Hypothalamus (tissue), 51 donors: ENCODE measurements at places on chromosomes 3 and 15.

DNA sequence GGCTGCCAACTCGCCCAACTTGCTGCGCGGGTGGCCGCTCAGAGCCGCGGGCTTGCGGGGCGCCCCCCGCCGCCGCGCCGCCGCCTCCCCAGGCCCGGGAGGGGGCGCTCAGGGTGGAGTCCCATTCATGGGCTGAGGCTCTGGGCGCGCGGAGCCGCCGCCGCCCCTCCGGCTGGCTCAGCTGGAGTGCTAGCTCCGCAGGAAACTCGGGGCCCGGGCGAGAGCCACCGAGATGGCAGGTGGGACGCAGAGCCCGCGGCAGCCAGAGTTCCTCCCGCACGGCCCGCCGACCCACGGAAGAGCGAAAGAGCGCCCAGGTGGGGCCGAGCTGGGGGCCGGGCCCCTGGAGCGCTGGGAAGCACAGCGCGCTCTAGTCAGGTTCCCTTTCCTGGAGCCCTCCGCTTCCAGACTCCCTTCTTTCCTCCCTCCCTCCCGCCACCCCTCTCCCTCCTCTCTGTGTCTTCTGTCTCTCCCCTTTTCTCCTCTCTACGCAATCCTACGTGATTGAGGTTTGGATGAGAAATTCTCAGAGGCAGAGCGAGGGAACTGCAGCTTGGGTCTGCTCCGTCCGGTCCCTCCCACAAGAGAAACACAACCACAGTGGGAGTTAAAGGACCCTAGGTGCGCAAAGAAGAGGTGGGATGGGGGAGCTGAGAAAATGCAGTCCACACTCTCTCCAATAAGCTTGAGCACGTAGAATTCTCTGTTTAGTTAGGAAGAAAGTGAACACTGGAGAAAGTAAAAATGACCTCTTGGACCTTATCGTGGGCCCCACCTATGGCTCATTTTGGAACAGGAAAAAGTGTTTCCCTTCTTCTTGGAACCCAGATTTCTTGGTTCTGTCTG lies 317.3 kb downstream of the FGF12 start:
- DNase-seq, result no peak

DNA sequence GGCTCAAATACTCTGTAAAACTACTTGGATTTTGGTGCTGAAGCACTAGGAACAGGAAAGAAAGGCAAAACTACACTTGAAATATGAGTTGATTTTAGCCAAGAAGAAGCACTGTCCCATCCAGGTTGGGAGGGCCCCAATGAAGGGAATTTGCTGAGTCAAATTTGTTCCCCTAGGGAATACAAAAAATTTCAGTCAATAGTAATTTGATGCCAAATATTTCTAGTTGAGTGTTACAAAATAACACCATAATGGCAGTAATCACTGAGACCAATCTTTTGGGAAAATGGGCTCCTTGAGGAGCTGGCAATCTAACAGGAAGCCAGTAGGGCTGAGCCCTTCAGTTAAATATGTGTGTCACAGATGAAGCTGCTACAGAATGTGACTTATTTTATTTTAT lies 896.9 kb downstream of the DIPK2A start:
- DNase-seq, result no peak

DNA sequence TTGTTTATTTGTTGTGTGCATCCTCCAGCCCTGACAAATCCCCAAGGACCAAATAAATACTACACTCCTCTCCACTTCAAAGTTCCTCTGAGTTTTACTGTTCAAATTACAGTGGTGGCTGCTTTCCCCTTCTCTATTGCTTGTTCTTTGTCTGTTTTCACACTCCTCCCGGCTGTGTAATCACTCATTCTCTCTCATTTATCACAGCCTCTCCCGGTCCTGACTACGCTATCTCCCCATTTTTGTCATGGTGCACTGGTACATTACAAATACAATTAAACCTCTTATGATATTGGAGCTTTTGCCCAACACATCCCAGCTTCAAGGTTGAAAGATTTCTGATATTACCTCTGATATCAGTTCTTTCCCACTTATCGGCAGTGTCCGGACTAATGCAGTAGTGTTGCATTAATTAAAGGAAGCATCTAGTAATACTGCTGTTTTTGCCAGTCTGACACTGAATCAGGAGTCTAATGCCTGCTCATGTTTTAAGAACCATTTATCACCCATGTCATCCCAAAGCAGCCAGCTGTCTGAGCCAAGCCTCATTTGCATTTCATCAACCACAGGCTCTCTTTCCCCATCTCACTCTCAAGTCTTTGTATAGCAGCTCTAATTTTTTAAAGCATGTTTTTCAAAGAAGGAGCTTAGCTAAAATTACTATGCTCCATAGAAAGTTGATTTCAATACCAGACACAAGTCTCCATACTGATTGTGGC lies 740.5 kb downstream of the ROBO2 start:
- no peak for DNase-seq

DNA sequence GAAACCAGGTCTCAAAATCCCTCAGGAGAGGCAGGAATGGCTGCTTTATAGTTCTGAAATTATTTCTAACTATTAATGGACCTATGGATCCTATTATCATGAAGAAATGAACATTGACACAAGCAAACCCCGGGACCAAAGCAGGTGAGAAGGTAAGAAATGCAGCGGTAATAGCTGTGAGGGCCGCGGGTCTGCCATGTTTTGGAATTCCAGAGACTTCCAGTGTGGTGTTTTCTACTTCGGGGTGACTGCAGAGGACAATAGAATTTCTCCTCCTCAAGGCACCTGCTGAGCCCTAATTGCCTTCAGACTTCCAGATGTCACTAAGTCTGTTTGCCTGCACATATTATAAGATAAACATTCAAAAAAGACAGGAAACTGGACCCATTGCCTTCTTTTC lies 437.4 kb downstream of the GABRG3 start:
- no peak for DNase-seq

DNA sequence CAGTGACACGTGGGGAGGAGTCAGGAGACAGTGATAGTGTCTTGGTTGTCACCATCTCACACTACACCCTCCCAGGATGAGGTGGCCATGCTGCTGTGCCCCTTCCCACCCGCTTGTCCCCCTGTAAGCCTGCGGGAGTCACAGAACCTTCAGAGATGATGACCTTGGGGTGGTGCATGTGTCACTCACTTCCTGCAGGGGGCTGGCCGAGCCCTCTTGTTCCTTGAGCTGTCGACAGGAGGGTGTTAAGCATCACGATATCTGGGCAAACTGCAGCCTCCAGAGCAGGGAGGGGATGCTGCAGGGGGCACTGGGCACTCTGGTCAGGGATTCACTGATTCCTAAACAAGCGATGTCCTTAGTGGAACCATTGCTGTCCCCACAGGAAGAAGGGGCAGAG lies 27.7 kb downstream of the FAH start:
- no peak for DNase-seq

DNA sequence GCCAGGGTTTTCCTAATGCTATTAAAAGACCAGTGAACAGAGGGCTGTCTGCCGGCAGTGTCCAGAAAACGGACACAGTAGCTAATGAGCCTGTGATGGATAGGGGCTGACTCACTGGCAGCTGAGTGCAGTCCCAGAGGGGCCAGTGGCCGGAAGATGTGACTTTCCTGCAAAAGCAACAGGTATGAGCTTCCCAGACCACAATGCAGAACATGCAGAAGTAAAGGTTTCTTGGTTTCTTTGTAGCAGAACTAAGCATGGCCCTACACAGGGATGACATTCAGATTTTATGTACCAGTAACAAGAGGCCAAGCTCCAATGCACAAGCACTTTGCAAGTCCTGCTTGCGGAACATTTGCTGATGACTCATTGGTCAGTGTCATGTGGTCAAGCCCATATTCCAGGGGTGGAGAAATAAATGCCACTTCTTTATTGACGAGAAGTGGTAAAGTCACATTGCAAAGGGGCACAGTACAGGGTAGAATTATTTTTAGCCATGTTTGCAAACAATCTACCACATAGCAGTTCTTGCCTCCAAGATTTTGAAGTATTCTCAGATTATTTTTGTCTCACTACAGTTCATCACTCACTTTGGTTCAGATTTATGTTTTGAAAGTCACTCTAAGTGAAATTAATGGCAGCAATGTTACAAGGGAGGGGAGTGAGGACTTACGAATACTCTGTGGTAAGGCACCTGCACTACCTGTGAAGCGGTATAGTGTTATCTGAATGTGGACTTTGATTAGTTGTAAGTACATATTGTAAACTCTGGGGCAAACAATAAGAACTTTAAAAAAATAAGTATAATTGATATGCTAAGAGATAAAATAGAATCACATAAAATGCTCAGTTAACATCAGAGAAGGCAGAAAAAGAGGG lies 263.3 kb downstream of the ABHD5 start:
- DNase-seq, result no peak

GRCh38 chr3:138184994-138185393 lies 2.1 kb upstream of the ARMC8 start:
- no peak for DNase-seq

DNA sequence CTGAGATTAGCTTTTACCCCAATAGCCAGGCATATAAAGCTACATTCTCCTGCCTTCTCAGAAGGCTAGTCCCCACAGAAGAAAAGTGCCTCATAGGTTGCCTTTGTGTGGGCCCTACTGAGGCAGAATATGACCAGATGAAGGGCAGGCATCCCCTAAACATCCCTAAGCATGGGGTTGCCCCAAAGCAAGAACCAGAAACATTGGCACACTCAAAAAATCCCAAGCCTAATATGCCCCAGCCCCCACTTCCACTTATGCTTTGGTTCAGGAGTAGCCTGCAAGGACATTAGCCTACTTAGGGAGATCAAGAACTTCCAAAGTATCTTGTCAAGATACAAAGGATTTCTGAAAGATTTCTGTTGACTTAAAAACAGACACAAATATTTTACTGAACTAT lies 29.7 kb downstream of the WHAMM start:
- no peak for DNase-seq

GRCh38 chr15:99387421-99388168 lies 136.3 kb downstream of the LRRC28 start:
- DNase-seq, result no peak

DNA sequence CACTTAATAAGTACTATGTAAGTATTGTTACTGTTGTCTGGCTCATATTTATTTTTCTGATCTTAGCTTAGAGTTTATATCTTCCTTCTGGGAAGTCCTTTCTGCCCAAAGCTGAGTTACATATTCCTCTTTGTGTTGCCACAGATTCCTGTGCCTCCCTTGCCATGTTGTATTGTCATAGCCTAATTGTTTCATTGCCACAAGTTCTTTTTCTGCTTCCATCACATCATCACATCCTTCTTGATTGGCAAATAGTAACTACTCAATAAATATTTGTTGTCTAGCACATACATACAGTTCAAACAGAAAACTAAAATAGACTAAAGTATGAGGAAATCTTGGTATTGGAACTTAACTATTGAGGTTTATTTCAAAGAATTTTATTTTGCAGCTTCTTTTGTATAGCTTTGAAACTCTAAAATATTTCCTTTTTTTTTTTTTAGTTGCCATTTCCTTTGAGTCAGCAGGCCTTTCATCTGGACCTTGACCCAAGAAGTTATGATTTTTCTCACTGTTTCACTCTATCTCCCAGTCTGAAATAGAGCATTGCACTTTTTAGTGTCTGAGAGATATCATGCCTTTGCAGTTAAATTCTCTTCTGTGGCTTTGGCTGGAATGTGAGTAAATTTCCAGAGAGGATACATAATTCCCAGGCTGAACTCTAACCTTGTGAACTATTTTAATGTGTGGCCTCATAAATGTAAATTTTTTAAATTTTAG lies 98.2 kb downstream of the ZNF609 start:
- DNase-seq, result no peak

DNA sequence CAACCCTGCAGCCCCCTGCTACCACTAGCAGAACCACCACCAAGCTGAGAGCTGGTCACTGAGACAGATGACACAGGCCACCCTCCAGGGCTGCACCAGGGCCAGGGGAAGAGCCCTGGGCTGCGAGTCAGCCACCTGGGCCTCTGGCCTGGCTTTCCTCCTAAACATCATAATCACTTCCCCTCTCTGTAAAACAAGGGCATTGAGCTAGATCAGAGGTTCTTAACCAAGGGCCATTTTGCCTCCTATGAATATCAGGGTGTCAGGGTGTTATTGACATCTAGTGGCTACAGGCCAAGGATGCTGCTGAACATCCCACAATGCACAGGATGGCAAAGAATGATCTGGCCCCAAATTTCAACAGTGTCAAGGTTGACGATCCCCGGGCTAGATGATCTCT lies 25.2 kb downstream of the TLE3 start:
- no peak for DNase-seq

DNA sequence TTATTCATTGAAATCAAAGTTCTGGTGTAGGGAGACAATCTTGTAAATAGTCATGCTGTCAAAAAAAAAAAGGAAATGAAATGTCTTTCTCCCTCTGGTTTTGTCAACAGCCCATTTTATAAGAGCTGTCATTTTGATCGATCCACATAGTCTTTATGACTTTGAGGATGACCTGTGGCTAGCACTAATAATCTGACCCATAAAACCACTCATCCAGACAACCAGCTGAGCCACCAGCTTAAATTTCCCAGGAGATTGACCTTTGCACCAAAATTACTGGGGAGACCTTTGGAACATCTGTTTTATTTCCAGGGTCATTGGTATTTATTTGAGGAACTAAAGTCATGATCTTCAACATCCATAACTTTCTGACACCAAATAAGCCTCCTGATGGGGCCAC lies 98.5 kb upstream of the MME start:
- DNase-seq, result no peak

DNA sequence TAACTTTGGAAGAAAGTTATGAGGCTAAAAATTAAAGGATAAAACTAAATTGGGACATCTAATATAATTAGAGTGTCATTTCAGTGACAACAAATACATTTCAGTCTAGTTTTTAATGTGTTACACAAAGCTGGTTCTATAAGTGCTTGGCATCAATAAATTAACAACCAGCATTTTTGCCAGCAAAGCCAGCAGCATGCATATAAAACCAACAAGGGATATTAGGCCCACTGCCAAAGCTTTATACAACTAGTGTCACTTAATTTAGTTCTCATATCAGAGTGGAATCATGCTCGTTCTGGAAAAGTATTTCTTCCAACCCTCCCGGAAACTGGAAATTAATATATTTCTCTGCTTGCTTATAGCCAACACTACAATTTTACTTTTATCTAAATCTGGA lies 88.8 kb downstream of the THBS1 start:
- DNase-seq, result no peak

DNA sequence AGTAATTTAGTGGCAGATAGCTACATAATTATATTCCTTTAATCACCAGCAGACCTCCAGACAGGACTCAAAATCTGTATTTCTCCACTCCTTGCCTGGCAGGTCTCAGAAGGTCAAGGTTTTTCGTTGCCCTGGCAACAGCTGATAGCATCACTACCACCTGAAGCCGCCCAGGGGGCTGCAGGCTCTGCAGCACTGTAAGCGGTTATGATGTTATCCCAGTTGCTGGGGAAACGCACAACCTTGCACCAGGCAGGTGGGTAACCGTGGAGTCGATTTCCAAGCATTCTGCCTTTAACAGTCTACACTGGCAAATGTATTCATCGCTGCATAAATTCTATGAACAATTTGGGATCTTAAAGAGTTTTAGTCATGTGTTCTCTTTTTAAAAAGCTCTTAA lies 756.3 kb downstream of the NTRK3 start:
- DNase-seq, result no peak
